ENCODE measurements at places on chromosomes 7 and 10.

- DNase-seq = no peak
Measured at GRCh38 chr7:28654110-28654509, 241.8 kb downstream of the CREB5 start.

DNA sequence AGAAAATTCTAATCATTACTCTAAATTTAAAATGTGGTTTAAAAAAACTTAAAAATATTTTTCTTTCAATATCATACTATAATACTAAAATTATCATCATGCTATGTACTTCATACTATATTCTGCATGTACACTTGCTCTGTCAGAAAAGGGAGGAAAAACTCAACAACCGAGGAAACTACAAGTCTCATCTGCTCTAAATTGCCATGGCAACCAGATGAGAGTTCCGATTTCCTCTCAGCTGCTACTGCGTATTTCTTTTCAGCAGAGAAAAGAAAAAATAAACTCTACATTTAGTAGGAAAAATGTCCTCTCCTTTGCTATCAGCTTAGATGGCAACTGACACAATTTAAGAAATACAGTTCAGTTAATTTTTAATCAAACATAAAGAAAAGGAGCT lies 178.9 kb downstream of the SRPK2 start:
- DNase-seq = no peak

GRCh38 chr10:129727071-129727470 lies 237.0 kb downstream of the EBF3 start:
- DNase-seq = no peak

- no peak for DNase-seq
Measured at GRCh38 chr7:143958781-143959180, 4.1 kb downstream of the OR2F1 start.

DNA sequence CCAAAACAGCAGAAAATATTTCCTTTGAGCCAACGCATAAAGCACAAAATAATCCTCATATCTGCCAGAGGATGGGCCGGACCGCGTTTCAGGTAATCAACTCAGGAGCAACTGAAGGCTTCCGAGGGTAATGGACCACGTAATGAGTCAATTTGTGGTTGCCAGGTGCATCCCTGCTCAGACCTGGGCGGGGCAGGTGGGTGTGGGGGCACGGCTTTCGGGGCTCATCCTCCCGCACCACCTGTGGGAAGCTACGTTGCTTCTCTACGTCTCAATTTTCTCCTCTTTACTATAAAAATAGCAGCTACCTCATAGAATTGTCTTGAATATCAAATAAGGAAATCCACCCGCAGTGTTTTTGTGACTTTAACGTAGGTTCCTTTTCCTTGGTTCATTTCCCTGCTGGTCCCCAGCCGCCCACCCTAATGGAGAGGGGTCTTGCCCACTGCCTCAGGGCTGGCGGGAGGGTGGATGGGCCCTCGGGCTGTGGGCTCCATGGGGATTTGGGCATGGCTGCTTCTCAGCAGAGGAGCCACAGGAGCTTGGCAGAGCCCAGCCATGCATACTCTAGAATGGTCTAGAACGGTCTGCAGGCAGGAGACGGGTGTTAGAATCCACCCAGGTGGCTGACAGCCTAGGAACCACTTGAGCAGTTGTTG lies 324.7 kb downstream of the ADARB2 start:
- no peak for DNase-seq

Data from activated CD4-positive, alpha-beta T cell treated with anti-CD3 and anti-CD28 coated beads for 36 hours (primary cell).